ENCODE measurements at places on chromosomes 7 and 10.

- DNase-seq = peak; percentile 75
Observed at GRCh38 chr10:17115683-17116082, 13.9 kb downstream of the CUBN start.

- DNase-seq = peak; percentile 29
Observed at GRCh38 chr10:129233351-129234148, 233.5 kb upstream of the MGMT start.

- DNase-seq = no peak
Observed at GRCh38 chr10:131701131-131701947, 199.5 kb upstream of the PPP2R2D start.

GRCh38 chr10:31705136-31705535 lies 223.5 kb downstream of the ARHGAP12 start:
- no peak for DNase-seq

GRCh38 chr10:128860574-128860973 lies 606.5 kb upstream of the MGMT start:
- no peak for DNase-seq

DNA sequence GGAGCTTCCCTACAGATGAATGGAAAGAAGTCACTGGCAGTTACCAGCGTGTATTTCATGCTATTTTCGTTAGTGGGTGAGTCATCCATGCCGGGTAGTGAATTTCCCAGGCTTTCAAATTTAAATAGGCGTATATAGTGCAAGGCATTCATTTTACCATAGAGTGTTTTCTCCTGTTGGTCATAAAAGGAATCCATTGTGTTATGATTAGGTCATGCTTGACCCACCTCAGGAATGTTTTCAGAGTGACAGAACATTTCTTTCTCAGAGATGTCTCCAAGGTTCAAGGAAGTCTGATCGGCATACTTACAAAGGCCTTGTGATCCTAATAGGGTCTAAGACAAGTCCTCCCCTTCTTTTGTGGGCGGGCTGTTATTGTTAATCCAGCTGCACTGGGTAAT lies 110.7 kb downstream of the AKR1D1 start:
- peak; percentile 26 for DNase-seq

DNA sequence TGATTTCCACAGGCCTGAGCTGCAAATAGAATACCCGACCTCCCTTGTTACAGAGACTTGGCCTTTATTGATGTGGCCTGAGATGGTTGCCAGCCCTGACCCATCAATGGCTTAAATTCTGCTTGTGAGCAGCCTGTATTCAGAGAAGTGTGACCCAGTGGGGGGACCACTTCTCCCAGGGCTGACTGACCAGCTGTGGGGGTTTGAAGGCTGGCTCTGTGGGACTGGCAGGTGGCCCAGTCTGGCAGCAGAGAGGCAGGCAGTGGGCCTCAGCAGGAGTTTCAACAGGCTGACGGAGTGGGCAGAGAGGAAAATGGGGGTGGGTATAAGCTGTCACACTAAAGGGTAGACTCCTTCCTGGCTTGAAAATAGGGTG lies 12.2 kb upstream of the PPIF start:
- DNase-seq = no peak

DNA sequence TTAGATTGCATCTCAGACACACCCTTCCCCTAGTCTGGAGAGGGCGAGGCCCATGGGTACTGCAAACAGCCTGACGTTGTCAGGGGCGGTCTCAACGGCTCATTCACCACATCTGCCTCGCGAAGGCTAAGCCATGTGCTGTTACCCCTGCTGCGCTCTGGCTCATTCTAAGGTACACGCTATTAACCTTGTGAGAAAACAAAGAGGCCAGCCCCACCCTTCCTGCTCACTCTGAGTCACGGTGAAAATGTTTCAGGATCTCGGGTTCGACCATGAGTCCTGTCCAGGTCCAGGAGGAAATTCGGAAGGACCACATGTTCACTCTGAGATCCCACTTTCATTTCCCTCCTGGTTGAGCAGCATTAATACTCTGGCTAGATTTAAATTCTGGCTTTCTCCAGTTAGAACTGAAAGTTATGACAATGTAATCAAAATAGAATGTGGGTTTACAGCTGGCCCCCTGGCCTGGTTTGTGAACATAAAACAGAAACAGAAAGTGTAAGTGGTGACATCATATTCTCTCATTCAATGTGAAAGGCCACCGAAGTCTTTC lies 55.2 kb downstream of the EGFR start:
- peak; percentile 99 for DNase-seq

DNA sequence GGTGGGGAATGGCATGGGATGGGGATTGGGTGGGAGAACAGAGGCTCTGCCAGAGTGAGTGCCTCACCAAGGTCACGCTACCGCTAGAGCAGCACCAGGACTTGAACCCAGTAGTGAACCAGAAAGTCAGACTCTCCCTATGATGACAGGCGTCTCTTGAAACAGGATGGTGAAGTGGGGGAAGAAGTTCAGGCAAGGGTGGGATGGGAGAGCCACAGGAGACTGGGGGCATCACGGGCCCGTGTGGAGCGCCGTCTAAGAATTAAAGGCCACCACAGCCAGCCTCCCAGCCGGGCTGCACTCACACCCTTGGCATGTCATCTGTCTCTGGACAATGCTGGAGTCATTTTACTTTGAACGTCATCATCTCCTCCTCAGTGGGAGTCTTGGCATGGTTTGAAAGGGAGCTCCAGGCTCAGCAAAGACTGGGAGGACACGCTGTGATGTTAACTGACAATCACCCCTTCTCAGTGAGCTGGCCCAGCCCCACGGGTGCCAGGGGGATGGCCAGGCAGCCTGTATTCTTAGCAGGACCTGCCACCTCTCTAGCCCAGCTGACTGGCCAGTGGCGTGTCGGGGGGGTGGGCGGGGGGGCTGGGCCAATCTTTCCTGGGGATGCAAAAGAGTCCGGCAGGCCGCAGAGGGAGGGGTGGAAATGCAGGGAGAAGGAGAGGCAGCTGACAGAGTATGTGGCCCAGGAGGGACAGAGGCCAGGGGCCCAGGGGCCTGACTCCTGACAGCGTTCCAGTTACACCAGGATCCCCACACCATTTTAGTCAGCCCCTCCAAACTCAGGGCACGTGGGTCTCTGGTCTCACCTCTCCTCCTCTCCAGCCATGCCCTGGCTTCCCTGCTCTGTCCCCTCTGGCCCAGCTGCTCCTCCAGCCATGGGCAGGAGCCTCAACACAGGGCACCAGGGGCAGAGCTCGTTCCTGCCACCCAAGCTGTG lies 96.2 kb downstream of the VOPP1 start:
- no peak for DNase-seq

DNA sequence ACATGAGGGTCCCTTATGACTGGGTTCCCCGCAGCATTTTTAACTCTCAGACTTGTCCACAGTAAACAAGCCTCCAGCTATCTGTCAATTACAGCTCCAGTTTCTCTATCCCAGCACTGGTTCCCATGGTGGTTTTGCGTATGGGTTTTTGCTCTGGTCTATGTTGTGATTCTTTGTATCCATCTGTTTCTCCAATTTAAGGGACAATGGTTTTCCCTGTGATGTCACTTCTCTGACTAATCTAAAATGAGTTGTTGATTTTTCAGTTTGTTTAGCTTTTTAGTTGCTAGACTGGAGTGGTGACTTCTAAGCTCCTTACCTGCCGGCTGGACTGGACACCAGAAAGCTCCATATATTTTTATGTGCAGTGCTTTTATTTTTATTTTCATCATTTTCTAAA lies 303.7 kb downstream of the INHBA start:
- DNase-seq = no peak

GRCh38 chr7:128454808-128455542 lies 703 bp upstream of the HILPDA start:
- peak; percentile 32 for DNase-seq

DNA sequence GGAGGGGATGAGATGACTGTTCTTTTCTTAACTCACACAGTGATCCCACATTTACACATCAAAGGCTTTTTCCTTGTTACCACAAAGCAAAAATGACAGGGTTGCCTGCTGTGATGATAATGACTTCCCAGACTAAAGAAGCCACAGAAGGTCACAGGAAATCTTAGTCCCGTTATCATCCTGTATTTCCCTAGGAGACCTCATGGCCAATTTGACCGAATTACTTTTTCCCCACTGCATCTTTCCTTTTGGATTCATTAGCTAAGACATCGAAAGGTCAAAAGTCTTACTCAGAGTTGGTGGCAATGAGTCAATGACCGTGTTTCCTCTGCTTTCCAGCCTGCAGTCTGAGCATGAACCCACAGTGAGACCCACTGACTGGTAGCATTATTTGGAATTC lies 130.1 kb upstream of the INHBA start:
- no peak for DNase-seq

- no peak for DNase-seq
Observed at GRCh38 chr10:1544209-1544673, 193.1 kb downstream of the ADARB2 start.

DNA sequence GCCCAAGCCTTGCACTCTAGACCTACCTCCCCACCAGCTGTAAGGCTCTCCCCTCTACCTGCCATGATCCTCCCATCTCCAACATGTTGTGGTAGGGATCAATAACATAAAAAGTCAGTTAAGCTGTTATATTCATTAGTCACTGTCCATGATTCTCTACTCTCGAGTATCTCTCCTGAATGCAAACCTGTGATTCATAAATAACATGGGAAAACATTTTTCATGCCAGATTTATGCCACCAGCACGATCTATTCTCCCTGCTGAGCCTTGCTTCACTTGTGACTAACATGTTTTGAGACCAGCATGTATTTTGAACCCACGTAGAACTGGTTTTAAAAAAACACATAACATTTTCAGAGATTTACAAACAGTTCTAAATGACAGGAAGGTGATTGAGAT lies 30.3 kb downstream of the TMEM168 start:
- DNase-seq = no peak

DNA sequence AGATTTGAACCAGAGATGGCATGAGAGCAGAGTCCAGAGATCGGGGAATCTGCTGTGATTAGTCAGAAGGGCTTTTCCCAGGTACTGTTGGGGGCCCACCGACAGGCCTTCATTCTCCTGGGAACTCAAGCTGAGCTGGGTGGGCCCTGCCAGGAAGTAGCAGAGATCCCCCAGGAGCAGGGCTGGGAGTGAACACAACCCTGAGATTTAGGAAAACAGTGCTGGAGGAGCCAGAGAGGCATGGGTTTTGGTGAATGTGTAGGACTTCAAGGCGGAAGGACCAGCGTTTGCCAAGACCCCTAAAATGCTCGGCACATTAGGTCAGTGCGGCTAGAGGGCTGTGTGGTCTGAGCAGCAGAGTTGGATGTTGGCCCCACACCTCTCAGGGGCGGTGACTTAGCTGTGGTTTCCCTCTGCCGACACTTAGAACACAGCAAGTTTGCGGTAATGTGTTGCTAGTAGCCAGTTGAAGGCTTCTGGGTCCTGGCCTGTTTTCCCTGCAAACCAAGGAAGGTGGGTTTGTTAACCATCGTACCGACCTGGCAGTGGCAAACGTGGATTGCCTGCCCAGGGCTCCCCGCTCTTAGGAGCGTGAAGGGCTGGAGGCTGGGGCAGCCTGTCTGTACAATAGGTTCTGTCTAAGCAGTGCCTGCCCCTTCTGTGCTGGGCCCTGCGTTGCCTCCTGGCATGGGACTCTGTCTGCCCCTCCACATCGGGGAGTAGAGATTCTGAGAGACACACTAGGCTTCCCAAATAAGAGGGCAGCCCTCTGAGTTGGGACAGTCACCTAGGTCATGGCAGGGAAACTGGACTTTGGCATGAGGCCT lies 14.0 kb downstream of the NACAD start:
- no peak for DNase-seq

- DNase-seq = no peak
Observed at GRCh38 chr10:79145517-79146470, 77.0 kb downstream of the ZMIZ1 start.

- peak; percentile 37 for DNase-seq
Observed at GRCh38 chr10:67788028-67788886, 49.7 kb downstream of the DNAJC12 start.

GRCh38 chr7:152636441-152636840 lies 39.5 kb downstream of the XRCC2 start:
- no peak for DNase-seq

DNA sequence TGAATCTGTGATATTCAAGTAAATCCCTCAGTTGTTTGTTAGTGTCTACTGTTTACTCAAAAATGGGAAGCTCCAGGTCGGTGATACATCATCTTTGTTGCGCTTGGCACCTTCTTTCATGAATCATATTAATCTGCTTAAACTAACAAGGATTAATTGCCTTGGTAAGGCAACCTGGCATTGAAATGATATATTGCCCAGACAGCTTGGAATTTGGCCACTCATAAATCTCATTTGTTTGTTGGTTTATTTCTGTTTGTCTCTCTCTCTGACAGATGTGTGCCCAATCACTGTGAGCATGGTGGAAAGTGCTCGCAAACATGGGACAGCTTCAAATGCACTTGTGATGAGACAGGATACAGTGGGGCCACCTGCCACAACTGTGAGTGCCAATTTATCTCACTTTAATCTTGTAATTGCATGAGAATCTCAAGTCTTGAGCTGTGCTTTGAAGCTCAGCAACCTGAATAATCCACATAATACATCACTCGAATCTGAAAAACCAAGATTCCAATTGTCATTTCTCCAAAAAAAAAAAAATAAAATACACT lies 1104.8 kb upstream of the C7orf33 start:
- no peak for DNase-seq

DNA sequence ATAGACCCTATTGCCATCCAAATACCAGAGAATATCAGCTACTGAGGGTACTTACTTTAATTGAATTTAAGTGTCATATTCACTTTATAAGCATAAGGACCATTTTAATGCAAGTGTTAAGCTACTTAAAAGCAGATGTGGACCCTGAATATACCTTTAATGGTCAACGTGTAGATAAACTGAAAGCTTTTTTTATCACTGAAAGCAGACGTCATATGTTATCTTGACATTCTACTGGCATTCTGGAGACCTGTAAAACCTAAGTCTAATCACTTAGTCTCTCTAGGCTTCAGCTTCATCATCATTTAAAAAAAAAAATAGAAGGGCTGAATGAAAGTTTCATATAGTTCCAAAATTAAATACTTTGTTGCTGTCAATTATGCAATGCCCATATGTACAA lies 116.5 kb downstream of the ELAPOR2 start:
- no peak for DNase-seq

DNA sequence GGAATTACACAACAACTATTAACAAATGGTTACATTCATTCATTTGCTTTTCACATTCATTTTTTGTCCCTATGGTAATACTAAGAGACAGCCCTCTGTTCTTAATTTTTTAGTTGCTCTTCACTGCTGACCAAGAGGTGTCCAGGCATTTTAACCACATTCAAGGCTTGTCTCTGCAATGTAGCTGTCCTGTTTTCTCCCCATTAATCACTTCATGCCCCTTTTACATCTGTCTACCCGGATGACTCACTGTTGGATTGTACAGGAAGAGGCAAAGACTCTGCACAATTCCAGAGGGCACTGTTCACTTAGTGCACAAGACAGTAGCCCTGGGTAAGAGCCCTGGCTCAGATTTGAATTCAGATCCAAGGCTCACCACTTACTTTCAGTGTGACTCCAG lies 168.5 kb downstream of the NOC3L start:
- peak; percentile 45 for DNase-seq

GRCh38 chr10:44198096-44198779 lies 186.7 kb downstream of the CXCL12 start:
- DNase-seq = no peak

- peak; percentile 94 for DNase-seq
Observed at GRCh38 chr7:81111358-81111757, 192.5 kb upstream of the SEMA3C start.

All from ACHN (cell line).